ENCODE measurements at places on chromosomes 2 and 18.

- no peak overlapping the region for H3K4me3 ChIP-seq
- H3K4me1 ChIP-seq: no peaks in the 10 kb centered on the region
- H3K36me3 ChIP-seq: no peaks in the 10 kb centered on the region
- H3K27me3 ChIP-seq: no peaks in the 10 kb centered on the region
Observed at GRCh38 chr2:128783896-128784295, 465.2 kb upstream of the HS6ST1 start.

DNA sequence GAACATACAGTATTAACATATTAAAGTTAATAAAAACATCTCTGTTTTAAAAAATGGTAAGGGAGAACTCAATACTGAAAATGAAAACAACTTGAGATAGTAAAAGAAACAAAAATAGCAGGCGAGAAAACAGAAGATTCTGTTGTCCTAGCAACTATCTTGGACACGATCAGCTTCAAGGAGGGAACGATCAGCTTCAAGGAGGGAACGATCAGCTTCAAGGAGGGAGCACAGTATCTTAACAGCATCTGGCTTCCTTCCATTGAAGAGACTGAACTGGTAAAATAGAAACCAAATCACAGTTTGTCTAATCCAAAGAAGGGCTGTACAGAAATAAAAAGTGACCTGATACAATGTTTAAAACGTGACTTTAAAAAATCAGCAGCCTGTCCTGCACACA lies 51.8 kb downstream of the NDUFA10 start:
- no peaks in the 10 kb centered on the region for H3K27me3 ChIP-seq
- H3K4me3 ChIP-seq: no peak overlapping the region
- H3K4me1 ChIP-seq: no peaks in the 10 kb centered on the region
- H3K36me3 ChIP-seq: peaks cover 74% of the 10 kb centered on the region
- no peak for DNase-seq
- no peak overlapping the region for H3K27ac ChIP-seq

GRCh38 chr2:96325884-96326255 lies 753 bp downstream of the ITPRIPL1 start:
- peak; percentile 36 for DNase-seq
- H3K36me3 ChIP-seq: peaks cover 38% of the 10 kb centered on the region
- H3K27me3 ChIP-seq: peaks cover 2% of the 10 kb centered on the region
- peak overlapping the region; percentile 88 for H3K27ac ChIP-seq

DNA sequence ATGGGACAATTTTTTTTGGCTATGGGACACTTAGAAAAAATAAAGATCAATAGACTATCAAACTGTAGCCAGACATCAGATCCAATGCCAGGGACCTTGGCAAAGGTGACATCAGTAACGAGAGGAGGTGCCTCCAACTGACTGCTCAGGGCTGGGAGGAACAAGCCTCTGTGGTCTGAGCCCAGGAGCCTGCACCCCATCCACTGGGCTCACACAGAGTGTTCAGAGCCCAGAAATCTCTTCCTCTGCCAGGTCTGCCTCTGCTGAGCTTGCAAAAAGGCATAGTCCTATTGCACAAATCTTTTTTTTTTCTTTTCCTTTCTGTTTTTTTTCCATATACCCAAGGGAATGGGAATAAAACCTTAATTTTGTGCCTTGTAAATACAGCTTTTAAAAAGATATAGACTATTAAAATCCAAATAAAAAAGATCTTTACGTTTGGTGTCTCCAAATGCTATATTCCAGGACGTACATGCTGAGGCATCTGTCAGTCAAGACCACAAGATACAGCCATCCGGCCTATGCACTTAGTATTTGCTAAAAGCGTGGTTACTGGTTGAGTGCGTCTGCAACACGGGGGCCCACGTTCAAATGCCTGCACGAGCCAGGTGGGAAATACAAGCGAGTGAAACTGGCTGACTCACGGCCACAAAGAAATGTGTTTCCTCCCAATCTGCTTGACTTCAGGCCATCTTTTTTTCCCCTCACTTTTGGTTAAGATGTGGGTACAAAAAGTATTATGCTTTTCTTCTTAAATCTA lies 7.8 kb upstream of the ARHGAP25 start:
- H3K27ac ChIP-seq: peak overlapping the region; percentile 52
- peak overlapping the region; percentile 1 for H3K4me3 ChIP-seq
- H3K4me1 ChIP-seq: peaks cover 69% of the 10 kb centered on the region
- peak; percentile 77 for DNase-seq
- no peaks in the 10 kb centered on the region for H3K36me3 ChIP-seq

DNA sequence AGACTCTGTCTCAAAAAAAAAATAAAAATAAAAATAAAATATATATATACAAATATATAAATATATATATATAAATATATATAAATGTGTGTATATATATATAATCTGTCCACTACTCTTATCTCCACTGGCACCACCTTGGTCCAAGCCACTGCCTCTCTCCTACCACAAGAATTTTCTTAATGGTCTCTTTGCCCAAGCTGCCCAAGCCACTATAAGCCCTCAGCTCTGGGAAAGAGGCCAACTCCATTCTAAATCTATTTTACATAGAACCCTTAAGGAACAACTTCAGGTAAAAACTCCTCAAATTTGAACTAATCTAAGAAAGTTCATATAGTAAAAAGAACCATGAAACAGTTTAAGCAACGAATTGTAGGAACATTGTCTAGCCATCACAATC lies 45.6 kb upstream of the GREB1L start:
- H3K27ac ChIP-seq: no peak overlapping the region
- no peak for DNase-seq
- peaks cover 12% of the 10 kb centered on the region for H3K27me3 ChIP-seq

DNA sequence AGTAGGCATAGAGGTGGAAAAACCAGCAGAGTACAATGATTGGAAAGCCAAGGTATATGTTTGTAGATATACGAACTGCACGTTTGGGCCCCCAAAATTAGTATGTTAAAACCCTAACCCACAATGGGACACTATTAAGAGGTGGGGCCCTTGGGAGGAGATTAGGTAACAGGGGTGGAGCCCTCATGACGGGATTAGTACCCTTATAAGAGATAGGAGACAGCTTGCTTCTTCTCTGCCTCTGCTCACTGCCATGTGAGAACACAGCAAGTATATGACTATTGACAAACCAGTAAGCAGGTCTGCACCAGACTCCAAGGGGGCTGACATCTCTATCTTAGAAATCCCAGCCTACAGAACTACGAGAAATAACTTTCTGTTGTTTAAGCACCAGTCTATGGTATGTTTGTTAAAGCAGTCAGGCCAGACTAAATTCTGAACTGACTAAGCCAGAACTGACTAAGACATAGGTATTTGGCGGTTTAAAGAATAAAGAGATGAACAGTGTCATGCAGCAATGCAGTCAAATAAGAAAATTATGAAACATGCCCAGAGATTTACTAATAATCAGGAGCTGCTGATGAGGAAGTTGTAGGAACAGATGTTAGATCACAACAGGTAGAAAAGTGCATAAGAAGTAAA lies 182.9 kb downstream of the DYM start:
- DNase-seq: no peak
- H3K27ac ChIP-seq: no peak overlapping the region
- no peaks in the 10 kb centered on the region for H3K27me3 ChIP-seq
- H3K4me3 ChIP-seq: no peak overlapping the region
